ENCODE measurements at places on chromosomes 16 and 17. TPM values are rescaled to one million over a fixed set of nuclear protein-coding genes. Genes with fewer than 3 reads are reported as not detected.

The ICAM2 gene
- 0.75 TPM for total RNA-seq

The GNPTG gene
- total RNA-seq, result 34.0 TPM

The SALL1 gene
- 60.6 TPM for total RNA-seq

The KRTAP2-3 gene
- not detected for total RNA-seq

The MEIOB gene
- not detected for total RNA-seq

The KCNAB3 gene
- 3.1 TPM for total RNA-seq

The NHLRC4 gene
- 1.1 TPM for total RNA-seq

The CHST5 gene
- not detected for total RNA-seq

The MGAT5B gene
- total RNA-seq, result 2.9 TPM

DNA sequence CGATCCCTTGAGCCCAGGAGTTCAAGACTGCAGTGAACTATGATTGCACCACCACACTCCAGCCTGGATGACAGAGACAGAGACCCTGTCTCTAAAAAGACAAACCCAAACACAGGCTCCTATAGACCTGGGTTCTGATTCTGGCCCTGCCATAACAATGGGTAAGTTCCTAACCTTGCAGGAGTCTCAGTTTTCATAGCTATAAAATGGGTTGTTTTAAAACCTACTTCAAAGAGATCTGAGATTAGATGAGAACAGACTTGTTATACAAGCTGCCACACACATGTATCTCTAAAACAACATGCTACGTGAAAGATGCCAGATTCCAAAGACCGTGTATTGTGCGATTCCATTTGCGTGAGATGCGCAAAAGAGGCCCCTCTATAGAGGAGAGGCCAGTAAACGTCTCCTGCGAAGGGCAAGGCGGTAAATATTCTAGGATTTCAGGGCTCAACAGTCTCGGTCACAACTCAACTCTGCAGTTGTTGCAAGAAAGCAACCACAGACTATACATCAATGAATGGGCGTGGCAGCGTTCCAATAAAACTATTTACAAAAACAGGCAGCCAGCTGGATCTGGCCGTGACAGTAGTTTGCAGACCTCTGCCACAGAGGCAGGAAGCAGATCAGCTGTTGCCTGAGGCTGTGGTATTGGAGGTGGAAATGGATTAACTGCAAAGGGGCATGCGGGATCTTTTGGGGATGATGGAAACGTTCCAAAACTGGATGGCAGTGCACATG lies 5.9 kb downstream of the CORO7 start:
- H3K4me1 ChIP-seq, result no peaks in the 10 kb centered on the region
- H3K27me3 ChIP-seq, result no peaks in the 10 kb centered on the region
- DNase-seq, result no peak

DNA sequence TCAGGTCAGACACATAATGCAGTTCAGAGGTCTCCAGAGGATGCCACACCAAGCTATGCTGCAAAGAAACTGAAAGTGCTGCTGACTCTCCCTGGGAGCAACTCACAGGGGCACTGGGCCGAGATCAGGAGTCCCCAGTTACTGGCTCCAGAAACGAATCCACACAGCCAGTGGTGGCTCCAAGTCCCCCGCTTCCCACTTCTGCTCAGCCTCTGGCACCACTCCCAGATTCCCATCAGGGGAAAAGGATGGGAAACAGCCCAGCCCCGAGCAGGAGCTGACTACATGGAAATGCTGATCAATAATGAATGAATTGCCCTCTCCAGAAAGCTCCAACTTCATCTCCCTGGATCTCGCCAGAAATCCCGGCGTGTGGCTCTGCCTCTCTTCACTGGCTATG lies 62.3 kb upstream of the CDH5 start:
- H3K4me1 ChIP-seq, result no peaks in the 10 kb centered on the region
- no peak for DNase-seq
- H3K4me3 ChIP-seq, result no peak overlapping the region
- H3K36me3 ChIP-seq, result no peaks in the 10 kb centered on the region

- no peaks in the 10 kb centered on the region for H3K36me3 ChIP-seq
- H3K4me1 ChIP-seq, result no peaks in the 10 kb centered on the region
- H3K27me3 ChIP-seq, result no peaks in the 10 kb centered on the region
- no peak for DNase-seq
- no peak overlapping the region for H3K4me3 ChIP-seq
Measured at GRCh38 chr17:3993493-3994220, 29.4 kb upstream of the ATP2A3 start.

GRCh38 chr17:18860161-18860972 lies 2.4 kb downstream of the PRPSAP2 start:
- no peaks in the 10 kb centered on the region for H3K27me3 ChIP-seq
- H3K27ac ChIP-seq, result no peak overlapping the region
- peak; percentile 15 for DNase-seq
- H3K36me3 ChIP-seq, result peaks cover 17% of the 10 kb centered on the region

DNA sequence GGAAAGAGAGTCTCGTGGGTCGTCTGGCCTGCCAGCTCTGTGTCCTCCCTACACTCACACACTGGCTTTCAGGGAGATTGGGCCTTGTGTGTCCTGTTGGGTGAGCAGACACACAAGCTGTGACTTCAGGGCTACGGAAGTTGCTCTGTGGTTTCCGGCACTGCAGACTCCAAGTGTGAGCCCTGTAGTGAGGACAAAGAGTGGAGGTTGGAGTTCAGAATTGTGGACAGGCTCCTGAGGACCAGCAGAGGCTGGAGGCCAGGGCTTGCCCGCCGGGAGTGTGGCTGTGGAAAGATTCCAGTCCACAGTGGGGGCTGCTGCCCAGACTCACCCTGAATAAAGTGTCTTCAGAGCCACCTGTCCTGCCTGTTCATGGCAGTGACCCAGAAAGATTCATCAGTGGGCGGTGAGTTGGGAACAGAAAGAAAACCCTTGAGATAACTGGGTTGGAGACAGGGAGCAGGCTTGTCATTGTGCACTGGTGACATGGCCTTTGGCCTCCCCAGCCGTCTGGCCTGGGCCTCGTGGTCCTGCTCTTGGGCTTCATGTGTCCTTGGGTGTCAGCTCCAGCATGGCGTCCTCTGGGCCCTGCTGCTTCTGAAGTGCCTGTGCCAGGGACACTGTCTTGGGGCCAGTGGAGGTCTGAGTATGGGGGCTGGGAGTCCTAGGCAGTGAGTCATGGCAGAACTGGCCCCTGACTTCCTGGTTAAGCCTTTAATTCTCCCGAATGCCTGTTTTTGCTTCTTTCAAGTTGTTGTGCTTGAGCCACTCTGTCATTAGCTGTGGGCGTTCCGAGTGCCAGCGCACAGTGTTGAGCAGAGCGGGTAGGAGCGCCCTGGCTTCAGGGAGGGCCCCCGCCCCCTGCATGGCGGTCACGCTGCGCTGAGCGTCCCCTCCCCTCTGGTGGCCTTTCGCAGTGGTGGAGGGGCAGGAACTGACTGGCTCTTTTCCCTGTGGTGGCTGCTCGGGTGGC lies 19.9 kb upstream of the ZNF750 start:
- no peak overlapping the region for H3K4me3 ChIP-seq
- peaks cover 9% of the 10 kb centered on the region for H3K4me1 ChIP-seq
- peak; percentile 66 for DNase-seq

- peaks cover 100% of the 10 kb centered on the region for H3K27me3 ChIP-seq
- H3K36me3 ChIP-seq, result no peaks in the 10 kb centered on the region
- H3K4me3 ChIP-seq, result peak overlapping the region; percentile 68
Measured at GRCh38 chr17:48718227-48718760, 4.0 kb downstream of the PRAC1 start.

DNA sequence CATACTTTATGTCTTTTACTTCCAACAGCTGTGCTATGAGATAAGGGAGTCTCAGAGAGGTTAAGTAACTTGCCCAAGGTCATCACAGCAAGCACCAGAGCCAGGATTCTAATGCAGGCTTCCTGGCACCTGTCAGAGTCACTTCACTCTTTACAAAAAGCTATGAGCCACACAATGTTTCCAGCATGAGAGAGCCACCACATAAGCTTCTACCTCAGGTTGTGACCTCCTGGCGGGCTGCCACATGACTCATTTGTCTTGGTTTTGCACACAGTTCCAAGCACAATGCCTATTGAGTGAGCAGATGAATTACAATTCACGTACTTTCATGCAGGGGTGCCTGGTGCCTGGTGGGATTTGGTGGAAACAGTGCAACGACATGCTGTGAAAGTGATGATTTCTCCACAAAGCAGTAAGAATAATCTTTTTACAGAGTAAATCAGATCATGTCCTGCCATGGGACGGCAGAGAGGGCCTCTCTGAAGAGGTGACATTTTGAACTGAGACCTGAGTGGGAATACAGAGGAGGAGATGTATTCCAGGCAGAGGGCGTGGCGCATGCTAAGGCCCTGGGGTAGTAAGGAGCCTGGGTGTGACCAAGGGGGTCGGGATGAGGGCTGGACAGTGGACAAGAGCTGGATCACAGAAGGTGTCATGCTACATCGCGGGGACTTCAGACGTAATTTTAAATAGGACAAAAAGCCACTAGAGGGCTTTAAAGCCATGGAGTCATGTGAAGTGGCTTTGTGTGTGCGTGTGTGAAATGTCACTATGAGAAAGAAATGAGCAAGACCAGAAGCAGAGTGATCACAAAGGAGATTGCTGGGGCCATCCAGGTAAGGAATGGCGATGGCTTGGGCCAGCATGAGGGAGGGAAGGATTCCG lies 53.4 kb downstream of the CACNG3 start:
- no peak overlapping the region for H3K4me3 ChIP-seq
- no peaks in the 10 kb centered on the region for H3K36me3 ChIP-seq
- H3K4me1 ChIP-seq, result no peaks in the 10 kb centered on the region
- no peaks in the 10 kb centered on the region for H3K27me3 ChIP-seq
- no peak for DNase-seq
- H3K27ac ChIP-seq, result no peak overlapping the region

DNA sequence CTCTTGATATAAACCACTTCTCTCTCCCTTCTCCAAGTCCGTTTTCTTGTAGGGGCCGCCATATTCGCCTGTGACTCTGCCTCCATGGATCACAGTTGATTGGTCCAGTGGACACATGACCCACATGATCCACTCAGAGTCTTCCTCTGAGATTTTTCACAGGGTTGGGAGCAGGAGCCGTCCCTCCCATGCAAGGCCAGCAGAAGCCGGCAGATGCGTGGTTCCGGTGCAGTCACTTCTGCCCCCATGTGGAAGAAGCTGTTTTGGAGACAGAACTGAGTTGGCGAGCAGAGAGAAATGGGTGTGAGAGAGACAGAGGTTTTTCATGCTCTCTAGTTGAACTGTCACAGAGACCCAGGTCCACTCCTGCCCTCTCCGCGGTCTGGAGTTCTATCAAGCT lies 83.3 kb downstream of the C16orf95 start:
- H3K36me3 ChIP-seq, result no peaks in the 10 kb centered on the region
- no peaks in the 10 kb centered on the region for H3K27me3 ChIP-seq
- H3K4me1 ChIP-seq, result peaks cover 2% of the 10 kb centered on the region
- no peak overlapping the region for H3K4me3 ChIP-seq
- peak; percentile 70 for DNase-seq

Data from endodermal cell (in vitro differentiated cells).